ENCODE measurements at places on chromosomes 2 and 18. TPM values are rescaled to one million over a fixed set of nuclear protein-coding genes. Genes with fewer than 3 reads are reported as not detected.

GRCh38 chr2:213846856-213847255, 562.6 kb downstream of the SPAG16 start:
- no peak for DNase-seq

DNA sequence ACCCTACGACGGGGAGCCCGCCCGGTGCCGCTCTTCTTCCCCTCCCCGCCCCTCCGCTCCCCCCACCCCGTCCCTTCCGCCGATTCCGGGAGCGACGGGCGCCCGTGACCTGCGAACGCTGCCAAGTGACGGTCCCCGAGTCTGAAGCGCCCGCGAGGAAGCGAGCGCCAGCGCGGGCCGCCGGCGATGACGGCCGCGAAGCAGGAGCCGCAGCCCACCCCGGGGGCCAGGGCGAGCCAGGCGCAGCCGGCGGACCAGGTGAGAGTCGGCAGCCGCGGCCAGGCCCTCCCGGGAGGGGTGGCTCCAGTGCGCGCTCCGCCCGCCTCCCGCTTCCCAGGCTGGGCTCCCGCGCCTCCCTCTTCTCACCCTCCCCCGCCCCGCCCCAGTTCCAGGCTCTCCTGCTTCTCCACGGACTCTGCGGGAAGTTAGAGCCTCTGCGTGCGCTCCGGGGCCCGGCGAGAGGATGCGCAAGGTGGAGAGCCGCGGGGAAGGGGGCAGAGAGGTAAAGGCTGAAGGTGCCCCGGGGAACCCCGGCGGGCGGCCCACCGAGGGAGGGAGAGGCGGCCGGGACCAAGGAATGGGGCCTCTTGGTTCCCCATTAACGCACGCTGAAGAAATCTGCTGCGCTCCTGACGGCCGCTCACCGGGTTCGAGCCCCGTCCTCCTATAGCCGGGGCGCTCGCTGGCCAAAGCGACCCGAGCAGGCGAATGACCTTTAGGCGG, 719.5 kb downstream of the DPP10 start:
- DNase-seq = no peak

- no peak for DNase-seq
Observed at GRCh38 chr2:226184940-226185615, 614.5 kb downstream of the IRS1 start.

GRCh38 chr2:110197452-110197851, 7.4 kb downstream of the NPHP1 start:
- no peak for DNase-seq

DNA sequence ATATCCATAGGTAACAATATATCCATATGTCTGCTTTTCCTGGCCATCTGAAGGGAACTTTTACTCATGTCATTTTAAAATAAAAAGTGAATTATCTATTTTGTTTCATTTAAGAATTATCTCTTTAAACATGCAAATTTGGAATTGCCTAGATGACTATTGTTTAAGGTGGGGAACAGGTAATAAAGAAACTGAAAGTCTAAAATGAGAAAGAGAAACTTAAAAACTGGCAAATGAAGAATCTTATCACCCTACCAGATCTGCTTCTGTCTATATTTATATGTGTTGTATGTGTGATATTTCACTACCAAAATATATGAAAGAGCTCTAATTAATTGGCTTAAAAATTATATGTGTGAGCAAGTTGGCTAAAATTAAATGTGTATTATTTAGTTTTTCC, 243.2 kb upstream of the KCNH7 start:
- no peak for DNase-seq

DNA sequence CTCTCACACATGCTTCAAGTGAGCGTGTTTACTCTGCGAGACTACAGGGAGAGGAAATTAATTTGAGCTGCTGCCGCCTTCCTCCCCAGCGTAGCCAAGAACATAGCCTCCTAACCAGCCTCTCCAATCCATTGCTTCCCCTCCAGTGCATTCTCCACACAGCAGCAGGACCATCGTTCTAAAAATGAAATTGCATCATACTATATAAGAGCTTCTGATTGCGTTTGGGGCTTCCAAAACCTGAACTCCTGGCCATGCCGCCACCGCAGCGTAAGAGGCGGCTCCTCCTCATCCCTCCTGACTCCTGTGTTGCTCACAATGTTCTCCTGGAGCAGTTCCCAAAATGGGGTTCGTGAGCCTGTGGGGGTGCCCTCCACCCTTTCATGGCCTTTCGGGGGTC, 142.1 kb downstream of the MYT1L start:
- no peak for DNase-seq

COL5A2 gene
- total RNA-seq = 0.23 TPM

AGXT gene
- total RNA-seq = not detected

Measured in activated T-helper 2 cell treated with anti-CD3 and anti-CD28 coated beads, Interferon-gamma antibody, Interleukin-2, Interleukin-4, amounts not matched to agents 10 μg/mL and 5 μg/mL and 100 μg/mL, durations not matched to agents 14 hours and 24 hours and 36 hours (primary cell).